Epithelial cell of proximal tubule (primary cell): ENCODE measurements at places on chromosomes 7 and 10. TPM values are rescaled to one million over a fixed set of nuclear protein-coding genes. Genes with fewer than 3 reads are reported as not detected.

Gene CCDC3
- 0.14 and 0.40 TPM in 2 replicates for total RNA-seq

DNA sequence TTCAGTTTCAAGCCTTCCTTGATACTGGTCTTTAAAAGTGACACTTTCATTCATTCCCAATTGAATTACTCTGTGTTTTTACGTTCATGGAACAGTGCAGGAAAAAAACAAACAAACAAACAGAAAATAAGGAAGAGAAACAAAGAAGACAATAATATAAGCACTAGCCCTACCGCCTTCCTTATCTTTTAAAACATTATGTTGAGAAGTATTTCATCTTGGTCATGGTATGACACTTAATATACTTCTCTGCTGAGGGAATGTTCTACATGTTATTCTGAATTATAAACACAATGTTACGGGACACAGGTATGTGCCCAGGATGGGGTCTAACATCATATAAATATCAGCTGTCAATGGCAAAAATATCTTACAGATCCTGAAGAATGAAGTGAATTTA lies 176.7 kb downstream of the SFMBT2 start:
- DNase-seq: no peak

DNA sequence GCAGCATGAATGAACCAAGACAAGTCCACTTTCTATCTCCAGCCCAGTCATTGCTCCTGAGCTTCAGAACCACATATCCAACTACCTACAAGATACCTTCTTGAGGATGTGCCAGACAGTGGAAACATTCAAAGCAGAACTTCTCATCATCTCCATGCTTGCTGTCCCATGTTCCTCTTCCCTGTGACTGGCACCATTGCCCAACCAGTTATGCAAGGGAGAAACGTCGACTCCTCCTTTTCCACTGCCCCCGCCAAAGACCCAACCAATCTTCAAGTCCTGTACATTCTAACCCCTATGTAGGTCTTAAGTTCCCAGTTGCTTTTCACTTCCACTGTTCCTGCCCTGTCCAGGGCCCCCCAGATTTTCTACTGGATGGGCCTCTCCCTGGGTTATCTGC lies 225.7 kb downstream of the RPS24 start:
- no peak for DNase-seq

GRCh38 chr10:90890347-90890746 lies 18.6 kb downstream of the RPP30 start:
- DNase-seq: no peak

DNA sequence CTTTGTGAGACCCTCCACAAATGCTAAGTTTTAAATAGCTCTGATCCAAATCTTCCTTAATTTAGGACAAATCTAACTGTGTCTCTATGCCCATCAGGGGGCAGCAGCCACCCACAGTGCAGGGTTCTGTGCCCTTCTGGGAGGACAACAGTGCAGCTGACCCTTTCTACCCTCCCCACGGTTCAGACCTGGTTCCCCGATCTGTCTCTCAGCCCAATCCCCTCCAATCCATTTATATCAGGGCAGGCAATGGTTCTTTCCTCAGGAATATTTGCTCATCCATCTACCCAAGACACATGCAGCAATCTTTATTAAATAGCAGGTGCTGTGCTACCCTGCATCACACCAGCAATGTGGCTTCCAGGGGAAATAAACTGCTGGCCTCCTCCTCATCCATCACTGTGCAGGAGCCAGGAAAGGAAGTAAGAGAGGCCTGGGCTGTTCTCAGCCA lies 4.0 kb upstream of the RBM28 start:
- DNase-seq: no peak

GRCh38 chr7:146606628-146607027 lies 490.0 kb downstream of the CNTNAP2 start:
- DNase-seq: no peak

DNA sequence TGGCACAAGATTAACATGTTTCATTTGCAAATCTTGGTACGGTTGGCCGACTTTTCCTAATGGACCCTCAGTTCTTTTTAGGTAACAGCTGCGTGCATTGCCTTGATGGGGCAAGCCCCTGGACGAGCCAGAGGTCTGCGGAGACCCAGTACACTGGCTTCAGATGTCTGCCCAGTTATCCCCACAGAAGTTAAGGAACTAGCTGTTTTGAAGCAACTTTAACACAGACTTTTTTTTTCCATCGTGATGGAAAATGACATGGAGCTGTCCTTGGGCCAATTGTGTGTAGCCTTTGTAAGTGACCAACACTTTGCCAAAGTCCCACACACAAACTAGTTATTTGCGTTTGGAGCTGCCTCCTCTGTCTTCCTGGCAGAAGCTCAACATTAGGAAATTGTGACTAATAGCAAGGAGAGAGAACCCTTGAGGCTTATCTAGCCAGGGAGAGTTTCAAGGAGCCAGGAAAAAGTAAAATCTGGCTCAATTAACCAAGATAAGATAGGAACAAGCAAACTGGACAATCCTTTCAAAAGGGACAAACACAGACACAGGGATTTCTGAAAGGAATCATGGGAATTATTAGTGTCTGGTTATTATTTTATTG lies 99.6 kb upstream of the BMPER start:
- DNase-seq: no peak
